ENCODE measurements at places on chromosomes 12 and 14.
A peak's percentile ranks its signal among the peaks of the same experiment; 100 is the strongest.

DNA sequence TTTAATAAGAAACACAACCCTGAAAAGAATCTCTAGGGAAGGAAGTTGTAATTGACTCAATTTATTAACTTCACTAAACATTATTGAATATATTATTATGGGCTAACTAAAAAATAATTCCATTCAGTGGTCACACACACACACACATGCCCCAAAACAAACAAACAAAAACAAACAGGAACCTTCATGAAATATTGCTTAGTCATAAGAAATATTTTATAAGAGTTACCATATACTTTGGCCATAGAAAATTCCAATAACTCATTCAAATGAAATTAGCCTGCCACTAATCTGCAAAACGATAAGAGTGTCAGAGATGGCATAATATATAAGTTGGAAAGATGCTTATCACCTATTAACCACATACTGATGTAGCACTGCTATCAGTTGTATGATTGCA is 268.4 kb upstream of the AMIGO2 start:
- no peak for DNase-seq

GRCh38 chr12:14756334-14757143 is 46.7 kb downstream of the WBP11 start:
- no peak for DNase-seq

GRCh38 chr14:105474483-105475268 is at the start of gene CRIP2:
TSS of gene CRIP2 (plus strand) at chr14:105474821. CDS start at chr14:105474863, 42 bp downstream.
- peak; percentile 26 for DNase-seq

DNA sequence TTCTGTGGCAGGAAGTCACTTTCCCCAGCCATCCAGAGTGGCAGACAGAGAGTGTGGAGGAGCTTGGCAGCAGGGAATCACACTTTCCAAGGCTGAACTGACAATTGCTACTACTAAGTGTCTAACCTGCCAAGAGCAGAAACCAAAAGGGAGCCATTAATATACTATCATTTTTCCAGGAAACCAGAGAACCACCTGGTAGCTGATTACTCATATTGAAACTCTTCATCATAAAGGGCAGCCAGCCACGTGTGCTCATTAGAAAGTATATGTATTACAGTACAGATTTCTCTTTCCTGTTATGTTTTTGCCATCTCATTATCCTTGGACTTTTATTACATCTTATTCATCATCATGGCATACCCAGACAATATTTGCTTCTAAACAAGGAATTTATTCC is 374.9 kb downstream of the GXYLT1 start:
- no peak for DNase-seq

DNA sequence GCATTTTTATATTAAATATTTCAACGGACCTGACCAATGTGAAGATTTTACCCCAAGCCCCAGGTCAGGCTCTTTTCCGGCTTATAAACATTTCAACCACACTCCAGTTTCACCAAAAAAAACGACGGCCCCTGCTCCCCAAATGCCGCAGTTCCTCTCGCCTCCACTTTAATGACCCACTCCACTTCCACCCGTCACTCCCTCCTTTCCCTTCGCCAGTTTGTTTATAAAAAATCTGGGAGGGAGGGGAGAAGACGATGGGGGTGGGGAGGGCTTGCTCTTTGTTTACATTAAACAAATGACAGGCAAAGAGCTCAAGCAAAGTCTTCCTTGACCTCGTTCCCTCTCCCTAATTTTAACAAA is 5.4 kb downstream of the SIX6 start:
- DNase-seq = no peak

DNA sequence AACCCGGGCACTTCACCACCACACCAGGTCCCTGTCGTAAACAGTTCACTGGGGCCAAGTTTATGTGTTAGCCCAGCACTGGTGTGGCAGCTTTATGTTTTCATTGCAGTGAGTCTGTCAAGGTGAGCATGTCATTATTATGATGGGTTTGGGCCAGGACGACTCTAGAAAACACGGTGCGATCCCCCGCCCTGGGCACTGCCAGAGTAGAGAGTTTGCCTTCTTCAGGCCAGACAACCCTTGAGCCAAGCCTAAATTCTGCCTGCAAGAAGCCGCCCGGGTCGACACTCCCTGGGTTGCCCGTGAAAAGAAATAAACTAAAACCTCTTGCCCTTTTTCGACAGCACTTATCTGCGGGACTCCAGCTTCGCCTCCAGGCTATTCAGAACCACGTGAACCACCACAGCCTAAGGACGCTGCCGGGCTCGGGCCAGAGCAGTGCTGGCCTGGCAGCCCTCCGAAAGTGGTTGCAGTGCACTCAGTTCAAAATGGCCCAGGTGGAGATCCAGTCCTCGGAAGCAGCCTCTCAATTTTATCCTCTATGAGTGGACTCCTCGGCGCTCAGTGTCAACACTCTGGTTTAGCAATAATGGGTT is 81.8 kb downstream of the PRIMA1 start:
- DNase-seq = no peak

DNA sequence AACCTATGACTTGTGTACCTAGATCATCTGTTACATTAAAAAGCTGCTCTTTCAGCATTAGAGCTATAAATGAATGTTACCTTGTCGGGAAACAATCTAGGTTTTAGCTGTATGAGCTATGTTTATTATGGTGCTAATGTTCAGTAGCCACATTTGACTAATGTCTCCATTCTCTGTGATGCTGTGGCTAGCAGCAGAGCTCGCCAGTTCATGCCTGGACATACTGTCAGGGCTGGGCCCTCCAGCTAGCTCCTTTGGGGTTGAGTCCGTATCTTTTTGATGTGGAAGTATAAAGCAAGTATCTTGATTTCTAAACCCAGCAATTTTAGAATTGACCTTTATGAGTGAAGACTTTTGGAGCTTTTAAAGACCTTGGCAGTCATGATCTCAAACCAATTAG is 36.1 kb downstream of the USP44 start:
- DNase-seq = no peak

DNA sequence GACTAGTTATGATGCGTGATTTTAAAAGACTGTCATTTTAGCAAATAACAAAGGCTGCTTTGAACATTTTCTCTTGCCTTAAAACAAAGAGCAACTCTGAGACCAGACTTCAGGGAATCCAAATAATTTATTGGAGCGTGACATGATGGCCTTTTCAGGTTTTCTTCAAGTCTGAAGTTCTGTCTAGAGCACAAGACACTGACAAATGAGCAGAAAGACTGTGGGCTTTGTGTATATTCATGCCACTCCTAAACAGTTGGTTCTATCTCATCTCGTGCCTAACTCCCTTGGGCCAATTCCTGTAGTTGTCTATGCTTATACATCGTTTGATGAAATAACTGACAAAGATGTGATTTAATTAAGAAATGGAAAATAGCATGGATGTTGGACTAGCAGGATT is 47.5 kb downstream of the IFT81 start:
- DNase-seq = no peak

- DNase-seq = no peak
Measured at GRCh38 chr12:105092336-105092735, 8.1 kb upstream of the ALDH1L2 start.

DNA sequence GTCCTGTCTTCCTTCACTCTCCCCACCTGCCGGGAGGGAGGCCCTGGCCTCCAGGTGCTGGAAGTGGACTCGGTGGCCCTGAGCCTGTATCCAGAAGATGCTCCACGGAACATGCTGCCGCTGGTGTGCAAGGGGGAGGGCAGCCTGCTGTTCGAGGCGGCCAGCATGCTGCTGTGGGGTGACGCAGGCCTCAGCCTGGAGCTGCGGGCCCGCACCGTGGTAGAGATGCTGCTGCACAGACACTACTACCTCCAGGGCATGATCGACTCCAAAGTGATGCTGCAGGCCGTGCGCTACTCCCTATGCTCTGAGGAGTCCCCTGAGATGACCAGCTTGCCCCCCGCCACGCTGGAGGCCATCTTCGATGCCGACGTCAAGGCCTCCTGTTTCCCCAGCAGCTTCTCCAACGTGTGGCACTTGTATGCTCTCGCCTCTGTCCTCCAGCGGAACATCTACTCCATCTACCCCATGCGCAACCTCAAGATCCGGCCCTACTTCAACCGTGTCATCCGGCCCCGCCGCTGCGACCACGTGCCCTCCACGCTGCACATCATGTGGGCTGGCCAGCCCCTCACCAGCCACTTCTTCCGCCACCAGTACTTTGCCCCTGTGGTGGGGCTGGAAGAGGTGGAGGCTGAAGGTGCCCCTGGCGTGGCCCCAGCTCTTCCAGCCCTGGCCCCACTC is 8.8 kb downstream of the VRTN start:
- DNase-seq = no peak

DNA sequence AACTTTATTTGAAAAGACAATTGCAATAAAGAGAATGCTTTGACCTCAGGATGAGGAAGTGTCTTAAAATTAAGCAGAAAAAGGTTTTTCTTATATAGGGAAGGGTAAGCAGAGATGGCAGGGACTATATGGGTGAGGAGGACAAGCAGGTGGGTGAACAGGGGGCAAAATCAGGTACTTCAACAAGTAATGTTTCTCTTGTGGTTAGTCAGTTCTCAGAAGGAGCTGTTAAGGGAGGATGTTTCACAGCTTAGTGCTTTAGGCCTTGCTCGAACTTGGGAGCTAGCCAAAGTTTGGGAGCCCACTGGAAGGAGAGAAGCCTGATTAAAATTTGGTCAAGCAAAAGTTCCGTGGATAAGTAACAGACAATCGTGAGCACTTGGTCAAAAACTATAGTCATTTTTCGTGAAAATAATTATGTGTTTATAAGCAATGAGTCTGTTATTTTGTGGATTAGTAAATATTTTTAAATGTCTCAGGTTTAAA is 364.2 kb upstream of the TMPO start:
- DNase-seq = no peak

- peak; percentile 93 for DNase-seq
Measured at GRCh38 chr14:72646861-72647528, 246.9 kb downstream of the DPF3 start.

- DNase-seq = no peak
Measured at GRCh38 chr12:89484470-89484869, 40.1 kb downstream of the GALNT4 start.

DNA sequence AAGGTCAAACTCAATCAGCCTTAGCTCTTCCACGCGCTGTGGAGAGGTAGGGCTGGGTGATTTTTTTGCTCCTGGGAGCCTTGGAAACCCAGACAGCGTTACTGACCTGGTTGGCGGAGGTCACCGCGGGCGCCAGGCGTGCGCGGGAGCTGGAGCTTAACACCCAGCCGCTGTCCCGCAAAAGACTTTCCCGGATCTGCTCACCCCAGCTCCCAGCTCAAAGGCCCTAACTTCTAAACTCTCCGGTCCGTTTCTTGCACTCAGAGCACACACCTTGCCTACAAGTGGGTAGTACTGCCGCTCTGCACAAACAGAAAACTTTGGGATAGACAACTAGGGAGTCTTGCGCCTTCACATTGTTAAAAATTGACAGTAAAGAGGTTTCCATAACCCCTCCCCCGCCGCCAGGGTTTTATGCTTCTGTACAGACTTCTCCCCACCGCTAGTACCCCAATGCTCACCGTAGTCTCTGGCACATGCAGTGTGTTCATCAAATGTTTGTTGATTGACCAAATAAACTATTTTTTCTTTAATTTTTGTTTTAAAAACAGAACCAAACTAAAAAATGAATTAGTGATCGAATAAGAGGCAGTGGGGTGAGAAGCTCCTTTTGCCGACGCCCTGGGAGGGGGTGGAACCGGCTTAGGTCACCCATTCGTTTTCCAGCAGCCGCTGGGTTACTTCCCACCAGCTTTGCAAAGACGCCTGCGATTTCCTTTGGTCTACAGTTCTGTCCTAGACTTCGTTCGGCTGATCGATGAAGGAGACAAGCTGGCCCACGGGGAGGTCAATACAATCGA is 12.7 kb upstream of the TBX3 start:
- DNase-seq = no peak

DNA sequence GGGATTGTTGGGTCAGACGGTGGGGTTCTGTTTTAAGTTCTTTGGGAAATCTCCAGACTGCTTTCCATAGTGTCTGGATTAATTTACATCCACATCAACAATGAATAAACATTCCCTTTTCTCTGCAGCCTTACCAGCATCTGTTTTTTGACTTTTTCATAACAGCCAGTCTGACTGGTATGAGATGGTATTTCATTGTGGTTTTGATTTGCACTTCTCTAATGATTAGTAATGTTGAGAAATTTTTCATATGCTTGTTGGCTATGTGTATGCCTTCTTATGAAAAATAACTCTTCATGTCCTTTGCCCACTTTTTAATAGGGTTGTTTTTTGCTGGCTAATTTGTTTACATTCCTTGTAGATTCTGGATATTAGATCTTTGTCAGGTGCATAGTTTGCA is 140.8 kb upstream of the CNTN1 start:
- no peak for DNase-seq

- no peak for DNase-seq
Measured at GRCh38 chr12:52024845-52025230, 18.1 kb downstream of the TAMALIN start.

- no peak for DNase-seq
Measured at GRCh38 chr12:109710747-109711595, 2.7 kb upstream of the FAM222A start.

GRCh38 chr12:3342051-3342450 is 149.0 kb upstream of the PRMT8 start:
- DNase-seq = peak; percentile 5

GRCh38 chr14:93017898-93018297 is 94.9 kb downstream of the CHGA start:
- no peak for DNase-seq

- DNase-seq = no peak
Measured at GRCh38 chr14:77120771-77121743, 20.5 kb downstream of the ZDHHC22 start.

DNA sequence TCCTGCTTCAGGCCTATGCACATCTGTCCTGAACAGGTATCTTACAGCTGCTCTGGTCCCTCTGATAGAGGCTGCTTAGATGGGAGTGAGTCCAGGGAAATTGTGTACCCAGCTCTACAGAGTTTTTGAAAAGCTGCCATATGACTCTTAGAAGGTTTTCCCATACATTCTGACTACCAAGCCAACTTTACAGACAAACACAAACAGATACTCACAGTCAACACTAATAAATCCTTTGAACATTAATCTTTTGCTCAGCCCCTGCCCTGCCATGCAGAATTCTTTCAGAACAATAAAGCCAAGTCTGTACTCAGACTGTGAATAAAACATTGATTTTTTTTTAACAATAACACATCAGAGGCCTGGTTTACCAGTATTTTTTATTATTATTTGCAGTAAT is 21.4 kb upstream of the RASSF8 start:
- no peak for DNase-seq

GRCh38 chr14:63205866-63206265 is 1.6 kb downstream of the RHOJ start:
- peak; percentile 50 for DNase-seq

GRCh38 chr12:89821896-89822295 is 113.3 kb upstream of the ATP2B1 start:
- no peak for DNase-seq

Measured in astrocyte of the spinal cord (primary cell).